Kidney (tissue), 22 donors: ENCODE measurements at places on chromosomes 5 and 9. TPM values are rescaled to one million over a fixed set of nuclear protein-coding genes. Genes with fewer than 3 reads are reported as not detected.
A peak's percentile ranks its signal among the peaks of the same experiment; 100 is the strongest.

DNA sequence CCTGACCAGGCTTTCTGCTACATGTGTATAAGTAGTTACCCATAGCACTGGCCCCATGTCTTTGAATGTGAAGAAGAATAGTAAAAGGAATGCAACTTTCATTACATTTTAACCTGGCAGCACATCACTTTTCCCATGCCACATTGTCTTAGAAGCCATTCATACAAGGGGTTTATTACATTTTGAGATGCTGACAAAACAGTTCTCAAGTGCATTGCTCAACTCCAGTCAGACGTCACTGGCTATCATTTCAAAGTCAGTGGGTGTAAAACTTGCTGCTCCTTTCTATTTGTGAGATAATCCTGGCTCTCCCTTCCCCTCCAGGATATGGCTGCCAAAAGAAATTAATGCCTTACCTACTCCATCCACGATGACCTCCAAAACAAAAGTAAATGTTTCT is 97.0 kb upstream of the VCAN start:
- DNase-seq = no peak

The SPATA31D1 gene
- not detected for polyA plus RNA-seq

DNA sequence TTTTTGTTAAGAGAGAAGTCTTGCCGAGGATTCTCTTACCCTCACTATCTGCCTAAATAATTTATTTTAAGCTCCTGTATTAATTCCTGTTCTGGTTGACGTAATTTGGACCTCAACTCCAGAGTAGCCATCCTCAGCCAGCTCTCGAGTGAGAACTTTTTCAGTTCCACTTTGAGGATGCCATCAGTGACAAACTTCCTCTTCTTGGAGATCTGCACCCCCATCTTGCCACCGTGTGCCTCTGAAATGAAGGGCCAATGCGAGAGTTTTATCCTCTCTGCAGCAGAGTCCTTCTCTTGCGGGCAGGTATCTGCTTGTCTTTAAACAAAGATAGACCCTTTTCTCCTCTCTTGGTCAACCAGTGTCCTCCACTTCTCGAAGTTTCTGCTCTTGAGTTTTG is 19.5 kb upstream of the TMEM174 start:
- DNase-seq = no peak

The SAXO1 gene
- polyA plus RNA-seq = not detected

DNA sequence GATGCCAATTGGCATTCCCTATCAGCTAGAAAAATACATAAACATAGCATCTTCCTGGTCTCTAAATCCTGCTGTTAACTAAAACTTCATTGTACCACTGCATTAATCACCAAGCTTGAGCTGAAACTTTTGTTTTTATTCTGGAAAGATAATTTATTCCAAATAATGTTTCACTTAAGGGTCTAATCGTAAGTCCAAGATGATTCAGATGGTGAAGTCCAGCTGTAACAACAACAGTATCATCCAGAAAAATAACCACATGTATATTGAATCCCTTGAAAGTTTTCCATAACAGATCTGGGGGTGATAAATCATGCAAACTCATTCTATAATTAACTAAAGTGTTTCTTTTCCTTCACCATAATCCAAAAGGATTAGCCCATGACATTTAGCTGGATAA is 23.9 kb downstream of the RORB start:
- DNase-seq = no peak

GRCh38 chr9:70924895-70925547 is 196.4 kb downstream of the TRPM3 start:
- DNase-seq = peak; percentile 88

DNA sequence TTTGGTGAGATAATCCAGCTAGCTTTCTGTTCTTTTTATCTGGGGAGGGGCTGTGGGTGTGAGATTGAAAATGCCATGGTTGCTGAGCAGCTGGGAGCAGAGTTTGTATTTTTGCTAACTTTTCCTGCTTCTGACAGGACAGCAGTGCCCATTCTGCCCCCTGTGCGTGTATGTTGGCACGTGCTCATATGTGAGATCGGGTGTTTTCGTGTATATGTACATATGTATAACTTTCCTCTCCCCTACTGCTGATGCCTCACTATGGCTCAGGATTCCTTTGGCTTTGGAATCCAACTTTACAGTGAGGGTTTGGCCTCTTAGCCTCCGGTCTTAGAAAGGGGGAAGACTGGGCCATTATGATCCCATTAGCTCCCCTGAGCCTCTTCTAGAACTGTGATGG is 38.3 kb downstream of the RGS3 start:
- DNase-seq = no peak

DNA sequence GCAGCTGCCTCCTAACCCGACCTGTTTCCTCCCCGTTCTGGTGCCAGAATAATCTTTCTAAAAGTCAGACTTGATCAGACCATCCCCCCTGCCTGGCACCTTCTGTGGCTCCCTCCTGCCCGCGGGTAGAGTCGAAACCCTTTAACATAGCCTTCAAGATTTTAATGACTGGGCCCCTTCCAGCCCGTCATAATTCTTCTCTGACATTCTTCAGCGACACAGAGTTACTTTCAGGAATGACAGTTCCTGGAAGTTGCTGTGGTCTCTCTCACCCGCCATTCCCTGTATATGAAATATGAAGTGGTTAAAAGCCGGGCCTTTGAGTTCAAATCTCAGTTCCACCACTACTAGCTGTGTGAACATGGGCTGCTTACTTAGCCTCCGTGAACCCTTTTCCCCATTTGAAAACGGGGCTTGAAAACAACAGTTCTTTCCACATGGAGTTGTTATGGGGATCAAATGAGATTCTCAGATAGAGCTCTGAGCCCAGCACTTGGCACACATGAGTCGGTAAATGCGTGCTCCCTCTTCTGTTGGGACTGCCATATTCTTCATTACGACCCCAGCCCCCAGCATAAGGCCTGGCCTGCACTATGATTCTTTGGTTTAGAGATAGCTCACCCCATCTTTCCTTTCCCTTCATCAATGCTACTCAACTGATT is 737 bp downstream of the NANS start:
- DNase-seq = no peak

GRCh38 chr9:117242082-117242481 is 172.8 kb downstream of the ASTN2 start:
- peak; percentile 32 for DNase-seq

The IARS1 gene
- polyA plus RNA-seq = 30.7 TPM

DNA sequence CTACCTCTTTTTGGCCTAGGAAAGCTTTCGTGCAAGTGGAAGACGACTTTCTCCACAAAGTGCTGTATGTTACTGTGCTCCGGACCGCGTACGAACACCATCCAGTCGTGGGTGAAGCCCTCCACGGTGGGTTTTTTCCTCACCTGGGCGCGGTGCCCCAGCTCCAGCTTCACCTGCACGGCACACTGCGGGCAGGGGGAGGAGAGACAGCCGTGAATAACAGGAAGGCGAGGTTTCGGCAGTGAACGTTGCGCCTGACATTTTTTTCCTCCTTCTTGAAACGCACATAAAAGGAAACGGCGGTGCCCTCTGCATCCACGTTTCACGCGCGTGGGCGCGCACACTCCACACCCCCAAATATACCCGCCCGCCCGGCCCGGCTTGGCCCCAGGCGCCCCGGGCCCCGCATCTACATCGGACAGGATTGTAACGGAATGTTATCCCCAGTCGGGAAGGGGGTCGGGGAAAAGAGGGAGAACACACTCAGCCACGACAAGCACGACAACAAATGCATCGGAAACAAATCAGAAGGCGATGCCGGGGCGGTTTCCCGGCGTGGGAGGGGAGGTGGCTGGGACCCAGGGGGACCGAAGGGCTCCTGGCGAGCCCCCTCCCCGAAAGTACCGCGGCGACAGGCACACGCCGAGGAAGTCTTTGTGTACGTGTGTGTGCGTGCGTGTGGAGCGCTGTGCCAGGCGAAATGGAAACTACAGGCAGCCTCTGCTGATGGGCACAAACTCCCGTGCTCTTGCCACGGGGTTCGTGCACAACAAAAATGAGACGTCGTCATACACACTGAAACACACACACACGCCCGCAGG is 1.4 kb downstream of the MLLT3 start:
- DNase-seq = peak; percentile 64

DNA sequence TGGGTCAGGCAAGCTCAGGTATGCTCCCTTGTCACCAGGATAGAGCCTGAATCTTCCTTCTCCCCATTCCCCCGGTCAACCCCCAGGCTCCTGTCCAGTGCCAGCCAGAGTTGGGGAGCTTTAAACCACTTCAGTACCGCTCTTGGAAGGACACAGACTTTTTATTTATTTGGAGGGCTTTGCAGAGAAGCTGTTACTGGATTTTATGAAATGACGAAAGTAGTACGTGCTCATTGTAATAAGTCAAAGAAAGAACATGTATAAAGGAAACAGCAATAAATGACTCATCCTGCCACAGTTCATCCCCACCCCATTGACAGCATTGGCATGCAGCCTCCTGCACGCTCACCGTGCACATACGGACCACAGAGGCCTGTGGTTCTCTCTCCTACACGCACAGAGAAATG is 230.3 kb downstream of the AUH start:
- DNase-seq = no peak

The SPINK4 gene
- polyA plus RNA-seq = not detected

The SNCAIP gene
- 0.82 TPM for polyA plus RNA-seq

The C9orf50 gene
- polyA plus RNA-seq = 2.8 TPM

The FOXD4L3 gene
- polyA plus RNA-seq = not detected

The PRRT1B gene
- not detected for polyA plus RNA-seq

GRCh38 chr5:41748631-41749030 is 121.6 kb downstream of the OXCT1 start:
- DNase-seq = no peak

- DNase-seq = no peak
Observed at GRCh38 chr9:131937451-131937850, 142.2 kb downstream of the MED27 start.

The SLC36A2 gene
- polyA plus RNA-seq = 46.2 TPM

GRCh38 chr5:119341452-119342349 is 14.1 kb upstream of the TNFAIP8 start:
- DNase-seq = no peak

- DNase-seq = no peak
Observed at GRCh38 chr5:54066433-54066832, 243.9 kb downstream of the ARL15 start.

- DNase-seq = no peak
Observed at GRCh38 chr9:3906437-3907213, 380.8 kb upstream of the RFX3 start.

GRCh38 chr9:90961375-90961774 is 159.8 kb downstream of the SYK start:
- DNase-seq = no peak

- DNase-seq = peak; percentile 46
Observed at GRCh38 chr5:124570285-124571035, 176.0 kb downstream of the ZNF608 start.

The CSF1R gene
- 7.5 TPM for polyA plus RNA-seq
